Left renal pelvis (tissue), 4 donors: ENCODE measurements at places on chromosomes 3 and 15.

DNA sequence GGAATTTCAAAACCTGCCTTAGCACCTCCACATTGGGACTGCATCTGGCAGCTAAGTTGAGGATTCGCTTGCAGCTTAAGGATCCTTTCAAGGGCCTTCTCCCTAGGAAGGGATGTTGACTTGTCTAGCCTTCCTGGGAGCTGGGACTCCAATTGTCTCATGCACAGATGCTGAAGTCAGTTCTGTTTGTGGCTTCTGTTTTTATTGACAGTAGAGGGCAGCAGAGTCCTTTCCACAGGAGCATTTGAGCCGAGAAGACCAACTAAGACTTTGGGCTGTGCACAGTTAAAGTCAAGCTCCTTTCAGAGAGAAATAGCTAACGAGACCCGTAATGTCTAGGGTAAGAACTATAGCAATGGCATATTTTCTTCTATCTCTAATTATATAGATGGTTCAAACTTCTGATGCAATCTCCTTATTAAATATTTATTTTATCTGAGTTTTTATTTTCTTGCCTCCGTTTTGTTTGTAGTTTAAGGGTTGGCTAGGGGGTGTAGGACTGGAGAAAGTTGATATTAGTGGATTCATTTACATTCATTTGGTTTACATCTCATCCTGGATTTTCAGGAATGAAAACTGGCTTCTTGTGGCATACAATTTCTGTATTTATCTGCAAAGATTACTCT lies 59.7 kb upstream of the KBTBD8 start:
- peak; percentile 52 for DNase-seq

- DNase-seq, result no peak
These were observed 70.4 kb downstream of the KLF13 start for GRCh38 chr15:31396881-31397560.

DNA sequence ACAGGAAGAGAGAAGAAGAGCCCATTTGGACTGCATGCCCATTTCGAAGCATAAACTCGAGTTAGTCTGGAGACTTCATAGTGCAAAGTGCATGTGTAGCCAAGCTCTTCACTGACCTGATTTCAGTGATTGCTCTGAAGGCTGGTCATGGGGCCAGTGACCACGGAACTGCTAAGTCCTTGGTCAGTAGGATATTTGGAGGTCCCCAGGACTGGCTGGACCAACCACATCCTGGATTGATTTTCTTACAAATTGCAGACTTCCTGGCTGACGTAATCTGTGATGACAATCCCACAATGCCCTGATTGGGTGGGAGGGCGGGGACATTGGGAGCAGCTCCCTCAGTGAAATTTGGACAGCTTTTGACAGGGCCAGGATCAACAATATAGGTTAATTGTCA lies 233.4 kb downstream of the CACNA2D3 start:
- no peak for DNase-seq

- DNase-seq, result no peak
These were observed 2.8 kb downstream of the CLSTN2 start for GRCh38 chr3:139937674-139938279.

GRCh38 chr3:196688349-196688748 lies 23.7 kb downstream of the CEP19 start:
- DNase-seq, result no peak

GRCh38 chr3:128497305-128498126 lies 4.5 kb upstream of the GATA2 start:
- no peak for DNase-seq

GRCh38 chr3:84275532-84275931 lies 683.3 kb upstream of the CADM2 start:
- no peak for DNase-seq

- DNase-seq, result no peak
These were observed 11.0 kb upstream of the ANKRD28 start for GRCh38 chr3:15808679-15809310.

GRCh38 chr15:101056366-101057334 lies 137.5 kb downstream of the LRRK1 start:
- DNase-seq, result no peak

DNA sequence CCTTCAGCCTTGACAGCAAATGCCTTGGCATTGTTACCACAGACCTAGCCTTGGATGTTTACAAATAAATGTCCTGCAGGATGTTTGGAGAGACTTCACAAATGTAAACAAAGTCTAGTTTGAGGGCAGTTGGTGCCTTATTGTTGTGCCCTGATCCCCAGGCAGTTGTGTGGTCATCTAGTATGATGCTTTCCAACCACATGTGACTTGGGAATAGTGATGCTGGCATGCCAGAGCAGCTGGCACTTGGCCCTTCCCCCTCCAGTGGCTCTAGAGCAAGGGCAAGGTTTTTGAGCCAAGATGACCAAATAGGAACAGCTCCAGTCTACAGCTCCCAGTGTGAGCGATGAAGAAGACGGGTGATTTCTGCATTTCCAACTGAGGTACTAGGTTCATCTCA lies 258.2 kb downstream of the ADAMTS17 start:
- no peak for DNase-seq

GRCh38 chr3:2792432-2792831 lies 317.7 kb downstream of the IL5RA start:
- DNase-seq, result no peak

- no peak for DNase-seq
These were observed 974.5 kb downstream of the CADM2 start for GRCh38 chr3:85933326-85933725.
